ENCODE measurements at places on chromosomes 6 and 20.
A peak's percentile ranks its signal among the peaks of the same experiment; 100 is the strongest.

DNA sequence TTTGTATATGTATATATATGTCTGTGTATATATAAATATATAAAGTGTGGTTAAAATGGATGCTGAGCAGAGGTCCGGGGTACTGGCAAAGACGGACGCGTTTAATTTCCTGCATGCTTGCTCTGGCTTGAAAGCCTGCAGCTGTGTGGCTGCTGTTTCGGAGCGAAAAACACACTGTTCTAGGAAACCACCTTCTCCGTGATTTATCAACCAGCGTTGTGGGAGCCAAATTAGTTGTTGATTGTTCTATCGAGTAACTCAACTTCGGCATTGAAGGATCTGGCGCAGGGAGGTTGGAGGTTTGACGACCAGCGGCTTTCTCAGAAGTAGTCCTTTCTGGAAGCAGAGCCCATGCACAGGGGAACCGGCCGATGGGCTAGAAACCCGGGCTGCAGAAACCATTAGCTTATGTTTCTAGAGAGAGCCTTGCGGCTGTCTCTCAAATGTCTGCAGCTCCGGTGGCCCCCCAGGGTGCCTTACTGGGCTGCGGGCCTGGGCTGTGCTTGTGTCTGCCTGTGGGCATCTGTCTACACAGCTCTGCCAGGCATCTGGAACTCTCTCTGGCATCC is 81.8 kb downstream of the EDN3 start:
- DNase-seq, result no peak

DNA sequence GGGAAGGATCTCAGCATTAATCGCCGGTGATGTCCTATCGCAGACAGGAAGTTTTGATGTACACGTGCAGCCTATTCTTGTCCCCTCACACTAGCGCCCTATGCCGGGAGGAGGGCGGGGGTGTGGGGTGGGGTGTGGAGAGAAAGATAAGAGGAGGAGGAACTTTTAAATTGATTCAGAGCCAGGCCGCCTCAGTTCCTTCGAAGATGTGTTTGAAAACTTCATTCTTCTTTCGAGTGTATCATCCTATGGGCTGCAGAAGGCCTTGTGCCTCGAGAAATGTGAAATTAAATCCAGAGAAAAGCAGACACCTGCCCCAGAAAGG is 2.5 kb upstream of the POU3F2 start:
- DNase-seq, result no peak

DNA sequence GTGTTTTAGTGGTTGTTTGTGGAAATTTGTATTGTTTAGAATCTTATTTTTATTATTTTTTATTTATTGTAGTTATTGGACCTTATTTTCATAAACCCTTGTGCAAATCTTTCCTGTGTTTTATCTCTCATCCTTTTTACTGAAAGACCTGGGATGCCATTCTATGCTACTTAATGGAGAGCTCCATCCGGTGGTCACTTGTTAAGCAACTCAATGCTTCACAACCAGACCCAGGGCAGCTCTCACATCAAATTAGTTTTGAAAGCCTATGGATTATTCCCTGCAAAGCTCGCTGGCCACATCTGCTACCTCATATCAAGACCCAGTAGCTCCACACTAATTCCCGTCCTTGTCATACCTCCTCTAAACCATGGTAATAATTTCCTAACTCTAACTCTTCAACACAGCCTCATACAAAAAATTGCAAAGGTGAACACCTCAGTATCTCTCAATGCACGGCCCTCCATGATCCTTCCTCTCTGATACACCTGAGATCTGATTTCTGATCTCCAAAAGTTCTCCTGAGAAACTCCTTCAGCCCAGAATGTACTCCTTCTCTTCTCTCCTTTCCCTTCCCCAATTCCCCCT is 296.6 kb upstream of the MANEA start:
- DNase-seq, result no peak

GRCh38 chr20:36344517-36345132 is 38.5 kb downstream of the DLGAP4 start:
- no peak for DNase-seq

GRCh38 chr6:12957321-12958051 is 240.9 kb downstream of the PHACTR1 start:
- DNase-seq, result peak; percentile 2

DNA sequence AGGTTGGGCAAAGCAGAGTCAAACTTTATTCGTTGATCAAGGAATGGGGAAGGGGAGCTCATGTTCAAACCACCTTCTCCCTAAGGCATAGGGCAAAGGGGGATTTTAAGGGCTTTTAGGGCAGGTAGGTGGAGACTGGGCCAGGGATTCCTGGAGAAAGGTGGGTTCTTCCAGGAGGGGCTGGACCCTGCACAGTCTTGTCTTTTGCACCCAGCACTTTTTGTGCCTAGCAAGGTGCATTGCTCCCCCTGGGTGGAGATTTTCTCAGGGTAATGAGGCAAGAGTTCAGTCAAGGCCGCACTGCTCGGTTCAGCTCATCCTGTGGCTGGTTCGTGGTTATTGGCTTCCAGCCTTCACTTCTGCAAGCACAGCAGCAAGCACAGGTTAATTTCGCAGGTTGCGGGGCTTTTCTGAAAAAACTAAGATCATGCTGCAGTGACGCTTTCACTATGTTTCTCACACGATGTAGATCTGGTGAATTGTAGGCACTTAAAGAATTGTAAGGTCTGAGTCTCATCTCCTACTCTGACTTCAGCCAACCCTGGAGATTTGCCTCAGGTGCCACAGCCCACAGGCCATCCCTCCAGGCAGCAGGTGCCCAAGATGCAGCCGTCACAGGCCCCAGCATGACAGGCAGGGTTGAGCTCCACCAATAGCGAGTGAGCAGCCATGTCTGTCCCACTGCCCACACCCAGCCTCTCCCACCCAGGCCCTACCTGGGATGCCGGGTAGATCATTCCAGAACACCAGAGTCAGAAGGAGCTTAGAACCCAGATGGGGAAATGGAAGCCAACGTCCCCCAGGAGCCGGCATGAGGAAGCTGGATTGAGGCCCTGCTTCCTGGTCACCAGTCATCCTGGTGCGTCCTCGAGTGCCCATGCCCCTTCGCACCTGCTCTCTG is 37.1 kb downstream of the SUN5 start:
- peak; percentile 34 for DNase-seq

GRCh38 chr6:128463942-128464341 is 56.5 kb downstream of the PTPRK start:
- DNase-seq, result no peak

DNA sequence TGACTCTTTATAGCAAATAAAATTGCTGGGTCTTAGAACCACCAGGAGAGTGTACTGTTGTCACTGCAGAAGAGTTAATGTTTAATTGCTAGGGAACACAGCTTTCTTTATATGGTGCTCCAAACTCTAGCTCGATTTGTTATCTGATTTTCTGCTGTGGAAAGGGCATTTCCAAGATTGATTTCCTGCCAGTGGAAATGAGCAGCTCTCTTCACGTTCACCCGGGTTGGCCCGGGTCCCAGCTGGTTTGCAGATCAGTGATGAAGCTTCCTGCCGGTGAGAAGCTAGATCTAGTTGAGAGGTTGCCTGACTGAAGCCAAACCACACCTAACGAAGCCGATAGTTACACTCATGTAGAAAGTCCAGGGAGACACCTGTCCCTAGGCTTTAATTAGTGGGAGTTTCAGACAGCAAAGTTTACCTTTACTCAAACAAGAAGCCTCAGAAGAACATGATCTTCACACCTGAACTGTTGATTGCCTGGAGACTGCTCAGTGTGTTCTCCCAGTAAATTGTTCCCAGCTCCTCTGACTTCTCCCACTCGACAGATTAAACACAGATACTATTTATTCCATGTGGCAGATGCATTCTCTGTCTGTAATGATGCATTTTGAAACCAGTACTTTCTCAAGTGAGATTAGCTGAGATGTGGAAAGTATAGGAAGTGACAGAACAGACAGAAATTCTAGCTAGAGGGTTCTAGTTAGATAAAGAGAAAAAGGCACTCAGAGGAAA is 27.8 kb downstream of the PAQR8 start:
- peak; percentile 37 for DNase-seq

- no peak for DNase-seq
Observed at GRCh38 chr6:8066108-8066507, 1.9 kb upstream of the BLOC1S5 start.

DNA sequence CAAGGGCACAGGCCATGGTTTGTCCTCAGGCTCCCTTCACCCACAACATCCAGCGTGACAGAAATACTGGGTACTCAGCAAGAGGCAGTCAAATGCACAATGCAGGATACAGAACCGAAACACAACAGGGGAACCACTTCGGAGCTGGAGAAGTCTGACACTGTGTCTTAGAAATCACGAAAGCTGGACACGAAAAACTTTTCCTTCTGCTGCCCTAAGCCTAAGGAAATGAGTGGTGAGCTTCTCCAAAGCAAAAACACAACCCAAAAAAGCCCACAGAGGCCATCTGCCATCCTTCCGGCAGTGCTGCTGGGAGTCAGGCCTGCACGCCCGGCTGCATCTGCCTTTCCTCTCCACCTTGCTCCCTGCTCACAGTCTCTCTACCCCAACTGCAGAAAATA is 106.3 kb downstream of the SLC23A2 start:
- no peak for DNase-seq

GRCh38 chr6:34145161-34146020 is 496 bp downstream of the GRM4 start:
- peak; percentile 46 for DNase-seq

DNA sequence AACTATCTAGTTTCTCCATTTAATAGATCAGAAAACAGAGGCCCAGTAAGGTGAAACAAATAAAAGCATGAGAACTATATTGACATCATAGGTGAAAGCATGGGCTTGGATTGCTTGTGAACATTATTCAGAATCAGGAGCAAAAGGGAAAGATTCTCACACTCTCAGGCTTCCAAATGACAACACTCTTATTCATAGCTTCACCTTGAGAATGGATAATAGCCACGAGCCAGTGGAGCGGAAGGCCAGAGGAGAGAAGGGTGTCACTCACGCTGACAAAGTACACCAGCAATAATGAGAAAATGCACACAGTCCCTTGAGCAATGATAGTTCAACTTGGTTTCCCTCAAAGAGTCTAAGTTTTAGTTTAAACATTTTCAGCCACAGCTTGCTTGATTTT is 339.0 kb downstream of the TPBG start:
- DNase-seq, result no peak

- no peak for DNase-seq
Observed at GRCh38 chr6:17484201-17484849, 90.9 kb downstream of the CAP2 start.

- DNase-seq, result peak; percentile 43
Observed at GRCh38 chr20:18276821-18277220, 11.5 kb upstream of the ZNF133 start.

DNA sequence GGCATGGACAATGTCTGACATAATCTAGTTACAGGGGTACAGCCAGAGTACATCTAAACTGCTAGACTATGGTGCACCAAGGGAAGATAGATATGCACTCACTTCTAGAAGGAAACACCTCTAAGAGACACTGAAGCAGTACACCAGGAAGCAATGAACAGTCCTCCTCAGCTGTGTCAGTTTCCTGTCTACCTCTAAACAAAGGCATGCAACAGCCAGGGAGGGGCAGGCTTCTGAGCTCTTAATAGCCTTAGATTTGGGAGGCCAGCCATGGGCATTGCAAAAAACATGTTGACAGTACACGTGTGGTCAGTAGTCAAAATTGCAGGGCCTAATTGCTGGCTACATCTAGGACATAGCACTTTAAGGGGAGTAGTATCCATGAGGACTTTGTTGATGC is 21.4 kb downstream of the CRYBG1 start:
- no peak for DNase-seq

DNA sequence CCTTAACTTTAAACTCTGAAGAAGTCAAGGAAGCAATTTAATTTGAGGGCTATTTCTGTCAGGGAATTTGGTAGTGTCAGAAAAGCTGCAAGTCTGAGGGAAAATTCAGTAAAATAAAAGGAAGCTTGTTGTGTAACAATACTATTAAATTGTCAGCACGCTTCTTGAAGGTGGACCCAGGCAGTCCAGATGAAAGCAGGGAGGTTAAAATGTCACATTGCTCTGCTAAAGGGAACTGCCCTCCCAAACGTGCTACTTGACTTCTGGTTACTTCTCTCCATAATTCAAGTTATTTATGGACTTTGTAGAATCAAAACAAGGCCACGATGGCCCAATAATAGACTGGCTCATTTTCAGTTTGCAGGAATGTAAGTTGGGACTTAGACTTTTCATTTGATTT is 28.2 kb upstream of the ARMC2 start:
- no peak for DNase-seq

GRCh38 chr6:37486121-37486839 is 13.4 kb downstream of the CCDC167 start:
- no peak for DNase-seq

DNA sequence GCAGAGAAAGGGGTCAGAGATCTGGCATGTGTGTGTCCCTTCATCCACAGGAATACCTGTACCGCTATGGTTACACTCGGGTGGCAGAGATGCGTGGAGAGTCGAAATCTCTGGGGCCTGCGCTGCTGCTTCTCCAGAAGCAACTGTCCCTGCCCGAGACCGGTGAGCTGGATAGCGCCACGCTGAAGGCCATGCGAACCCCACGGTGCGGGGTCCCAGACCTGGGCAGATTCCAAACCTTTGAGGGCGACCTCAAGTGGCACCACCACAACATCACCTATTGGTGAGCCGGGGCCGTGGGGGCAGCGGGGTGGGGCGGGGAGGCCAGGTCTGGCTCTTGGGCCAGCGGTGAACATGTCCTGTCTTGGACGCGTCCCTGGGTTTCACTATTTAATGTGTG is 1.1 kb downstream of the MMP9 start:
- no peak for DNase-seq

- DNase-seq, result no peak
Observed at GRCh38 chr6:116595247-116595646, 21.0 kb upstream of the RSPH4A start.

GRCh38 chr20:61608275-61609085 is 356.4 kb downstream of the CDH4 start:
- no peak for DNase-seq

DNA sequence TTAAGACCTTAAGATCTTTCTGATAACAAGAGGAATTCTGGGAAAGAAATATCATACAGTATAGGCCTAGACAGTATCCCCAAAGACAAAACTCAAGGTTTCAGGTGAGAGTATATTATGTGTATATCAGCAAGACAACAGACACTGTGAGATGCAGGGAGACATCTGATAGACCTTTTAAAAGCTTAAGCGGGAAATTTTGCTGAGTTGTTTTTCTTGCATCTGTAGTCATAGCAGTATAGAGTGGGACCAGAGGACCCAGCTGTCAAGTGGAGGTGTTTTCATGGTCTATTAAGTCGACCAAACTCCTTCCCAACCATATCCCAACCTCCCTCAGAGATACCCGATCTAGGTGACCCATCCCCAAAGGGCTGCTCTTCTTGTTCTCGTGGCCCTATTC is 98.1 kb upstream of the THEMIS start:
- no peak for DNase-seq

DNA sequence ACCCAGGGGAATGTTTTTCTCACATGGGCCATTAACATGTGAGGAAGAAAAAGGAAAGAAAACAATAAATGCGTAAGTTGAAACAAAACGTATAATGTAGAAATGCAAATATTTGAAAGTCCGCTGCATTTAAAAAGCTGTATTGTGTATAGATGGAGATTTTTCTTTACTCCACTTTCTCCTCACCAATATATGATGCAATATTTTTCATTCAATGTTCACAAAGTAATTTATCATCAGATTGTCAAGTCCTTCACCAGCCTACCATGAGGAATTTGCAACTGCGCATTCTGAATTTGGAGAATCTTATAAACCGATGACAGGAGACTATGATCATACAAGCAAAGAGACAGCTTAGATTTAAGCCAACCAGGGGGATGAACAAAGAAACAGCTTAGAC is 69.9 kb downstream of the SOD2 start:
- no peak for DNase-seq
